Uterus (tissue), 4 donors: ENCODE measurements at places on chromosomes 16 and 17.
A peak's percentile ranks its signal among the peaks of the same experiment; 100 is the strongest.

GRCh38 chr17:45906237-45906636 lies 11.9 kb downstream of the MAPT start:
- DNase-seq: no peak

- DNase-seq: no peak
These were observed 390.3 kb downstream of the SLC39A11 start for GRCh38 chr17:72702136-72702735.

GRCh38 chr17:80427366-80428282 lies 12.7 kb downstream of the ENDOV start:
- DNase-seq: no peak

DNA sequence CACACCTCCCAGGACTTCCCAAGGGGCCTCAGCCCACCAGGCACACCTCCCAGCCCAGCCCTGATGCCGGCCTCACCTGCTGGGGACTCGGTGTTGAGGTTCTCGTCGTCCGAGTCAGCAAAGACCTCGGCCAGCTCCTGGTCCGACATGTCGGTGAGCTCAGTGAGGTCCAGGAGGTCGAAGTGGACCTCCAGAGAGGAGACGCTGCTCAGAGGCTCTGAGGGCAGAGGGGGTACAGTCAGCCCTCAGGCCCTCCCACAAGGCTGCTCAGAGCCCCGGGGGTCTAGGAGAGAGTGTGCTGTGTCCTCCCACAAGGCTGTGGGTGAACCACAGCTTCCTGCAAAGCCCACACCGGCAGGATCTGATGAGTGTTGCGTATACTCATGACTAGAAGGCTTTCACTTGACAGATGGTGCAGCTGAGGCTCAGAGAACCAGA lies 10.5 kb downstream of the DBNDD1 start:
- no peak for DNase-seq

DNA sequence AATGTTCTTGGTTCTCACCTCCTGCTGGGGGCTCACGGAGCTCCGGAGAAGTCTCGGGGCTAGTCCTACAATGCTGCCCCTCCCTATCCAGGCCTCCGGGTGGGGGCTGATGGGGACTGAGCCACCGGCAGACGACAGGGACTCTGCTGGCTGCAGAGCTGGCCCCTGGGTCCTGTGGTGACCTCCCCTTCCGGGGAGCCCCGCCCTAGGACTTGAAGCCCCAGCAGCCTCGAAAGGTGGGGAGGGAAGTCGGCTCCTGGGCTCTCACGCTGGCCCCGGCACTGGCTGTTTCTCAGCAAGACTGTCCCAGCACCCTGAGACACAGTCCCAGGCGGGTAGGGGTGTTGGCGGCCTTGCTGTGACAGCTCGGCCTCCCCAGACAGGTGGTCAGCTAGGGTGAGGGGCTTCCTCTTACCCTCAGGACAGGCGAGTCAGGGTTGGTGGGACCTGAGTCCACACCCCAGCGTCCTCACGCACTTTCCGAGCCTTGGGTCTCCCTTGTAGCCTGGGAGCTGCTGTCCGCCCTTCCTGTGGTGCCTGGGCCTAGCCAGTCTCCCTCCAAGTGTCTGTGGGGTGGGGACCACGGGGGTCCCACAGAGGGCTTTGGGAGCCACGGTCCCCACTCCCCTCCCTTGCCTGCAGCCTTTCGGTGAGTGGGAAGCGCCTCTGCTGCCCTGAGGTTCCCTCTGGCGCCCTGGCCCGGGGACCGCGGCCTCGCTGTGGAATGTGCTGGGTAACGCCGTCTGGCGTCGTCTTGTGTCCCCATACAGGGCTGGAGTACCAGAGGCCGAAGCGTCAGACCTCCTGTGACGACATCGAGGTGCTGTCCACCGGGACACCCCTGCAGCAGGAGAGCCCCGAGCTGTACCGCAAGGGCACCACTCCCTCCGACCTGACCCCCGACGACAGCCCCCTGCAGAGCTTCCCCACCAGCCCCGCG lies 76.6 kb downstream of the KLHDC4 start:
- no peak for DNase-seq

GRCh38 chr16:46830417-46830901 lies 521 bp downstream of the C16orf87 start:
- DNase-seq: no peak

GRCh38 chr17:66637491-66637890 lies 197.4 kb upstream of the CACNG5 start:
- DNase-seq: no peak

- no peak for DNase-seq
These were observed 13.9 kb downstream of the SARM1 start for GRCh38 chr17:28385406-28385805.

GRCh38 chr17:82330322-82331239 lies 3.0 kb downstream of the SECTM1 start:
- DNase-seq: no peak

GRCh38 chr17:50270435-50271362 lies 3.6 kb upstream of the TMEM92 start:
- DNase-seq: peak; percentile 71

GRCh38 chr17:33459078-33459940 lies 166.2 kb upstream of the ASIC2 start:
- DNase-seq: no peak

GRCh38 chr16:24728891-24729242 lies 584 bp upstream of the TNRC6A start:
- DNase-seq: no peak

GRCh38 chr17:67203818-67204217 lies 41.2 kb downstream of the HELZ start:
- DNase-seq: no peak

DNA sequence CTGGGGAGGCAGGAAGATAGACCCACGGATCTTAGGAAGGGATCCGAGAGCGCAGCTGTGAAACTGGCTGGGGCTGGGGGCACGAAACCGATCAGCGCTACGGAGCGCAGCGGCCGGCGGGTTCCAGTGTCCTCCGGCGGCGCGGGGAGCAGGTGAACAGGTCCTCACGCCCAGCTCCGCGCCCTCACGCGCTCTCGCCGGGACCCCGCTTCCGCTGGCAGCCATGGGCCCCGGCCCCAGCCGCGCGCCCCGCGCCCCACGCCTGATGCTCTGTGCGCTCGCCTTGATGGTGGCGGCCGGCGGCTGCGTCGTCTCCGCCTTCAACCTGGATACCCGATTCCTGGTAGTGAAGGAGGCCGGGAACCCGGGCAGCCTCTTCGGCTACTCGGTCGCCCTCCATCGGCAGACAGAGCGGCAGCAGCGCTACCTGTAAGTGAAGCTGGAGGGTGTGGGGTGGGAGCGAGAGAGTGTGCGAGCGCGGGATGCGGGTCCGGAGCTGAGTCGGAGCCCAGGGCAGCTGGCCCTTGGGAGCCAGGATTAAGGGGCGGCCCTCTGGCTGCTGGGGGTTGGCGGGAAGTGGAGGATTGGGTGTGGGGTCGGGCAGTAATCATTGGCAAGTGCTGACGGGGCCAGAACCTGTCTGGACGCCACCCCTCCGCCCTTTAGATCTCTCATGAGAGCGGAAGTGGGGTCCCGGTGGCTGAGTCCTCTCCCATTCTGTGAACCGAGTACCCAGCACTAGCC lies 479 bp downstream of the ITGA3 start:
- peak; percentile 68 for DNase-seq

DNA sequence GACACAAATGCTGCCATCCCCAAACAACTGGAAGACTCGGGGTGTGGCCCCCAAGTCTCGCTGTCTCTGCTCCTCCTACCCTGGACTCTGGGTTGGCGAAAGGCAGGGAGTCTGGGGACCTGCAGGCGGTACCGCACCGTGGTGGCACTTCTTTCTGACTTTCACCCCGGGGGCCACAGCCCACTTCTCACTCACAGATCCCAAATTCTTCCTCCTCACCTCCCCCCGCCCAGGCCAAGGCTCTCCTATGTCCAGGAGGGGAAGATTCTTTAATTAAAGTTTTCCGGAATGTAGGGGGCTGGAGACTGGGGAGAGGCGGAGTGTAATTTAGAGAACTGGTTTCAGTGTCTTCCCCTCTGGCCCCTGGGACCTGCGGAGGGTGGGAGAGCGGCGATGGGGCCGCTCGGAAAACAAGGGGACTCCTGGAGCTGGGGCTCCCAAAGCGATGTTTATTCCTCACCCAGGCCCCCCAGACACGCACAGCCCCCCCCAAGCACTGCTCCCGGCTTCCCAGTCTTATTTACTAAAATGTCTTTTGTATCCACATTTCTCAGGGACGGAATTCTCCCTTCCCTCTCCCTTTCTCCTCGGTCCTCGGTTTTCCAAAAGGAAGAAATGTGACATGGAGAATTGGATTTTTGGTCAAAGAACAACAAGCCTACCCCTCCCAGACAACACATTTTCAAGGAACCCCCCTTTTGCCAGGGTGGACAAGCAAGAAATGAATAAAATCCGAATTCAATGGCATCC lies 1.2 kb downstream of the WNT3 start:
- no peak for DNase-seq

DNA sequence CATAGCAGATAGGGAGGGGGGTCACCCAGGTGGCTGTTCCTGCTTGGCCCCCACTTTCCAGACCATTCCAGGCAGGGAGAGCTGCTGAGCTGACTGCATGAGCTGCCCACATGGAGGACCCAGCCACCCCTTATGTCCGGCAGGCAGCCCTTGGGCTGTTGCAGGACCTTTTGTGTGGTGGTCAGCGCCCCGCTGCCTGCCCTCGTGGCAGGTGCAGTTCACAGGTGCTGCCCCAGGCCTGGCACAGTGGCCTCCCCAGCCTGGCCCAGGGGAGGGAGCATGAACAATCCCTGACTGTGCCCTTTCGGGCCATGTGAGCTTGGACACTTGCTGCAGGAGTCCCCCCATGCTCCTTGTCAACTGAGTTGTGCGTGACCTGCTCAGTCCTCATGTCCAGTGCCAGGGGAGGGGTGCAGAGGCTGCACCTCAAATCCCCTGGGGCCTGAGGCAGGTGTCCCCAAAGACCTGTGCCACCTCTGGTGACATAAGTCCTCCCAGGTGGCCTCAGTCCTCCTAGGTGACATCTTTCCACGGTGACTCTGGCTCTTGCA lies 8.6 kb downstream of the TBC1D26 start:
- no peak for DNase-seq
